ENCODE measurements at places on chromosomes 5 and 9. TPM values are rescaled to one million over a fixed set of nuclear protein-coding genes. Genes with fewer than 3 reads are reported as not detected.

NIM1K gene
- total RNA-seq, result 0.76 TPM

FOXD1 gene
- total RNA-seq, result not detected

NAIP gene
- total RNA-seq, result 17.9 TPM

OSMR gene
- total RNA-seq, result 0.08 TPM

SPDL1 gene
- total RNA-seq, result 13.8 TPM

SH3GL2 gene
- not detected for total RNA-seq

ADCY2 gene
- total RNA-seq, result 0.23 TPM
